Activated naive CD8-positive, alpha-beta T cell treated with anti-CD3 and anti-CD28 coated beads, Interleukin-2, amount 10 ng/mL, durations not matched to agents 7 days and 5 days (primary cell): ENCODE measurements at places on chromosomes 11 and 22.

GRCh38 chr22:40232624-40233023 lies 54.9 kb downstream of the TNRC6B start:
- DNase-seq, result no peak

DNA sequence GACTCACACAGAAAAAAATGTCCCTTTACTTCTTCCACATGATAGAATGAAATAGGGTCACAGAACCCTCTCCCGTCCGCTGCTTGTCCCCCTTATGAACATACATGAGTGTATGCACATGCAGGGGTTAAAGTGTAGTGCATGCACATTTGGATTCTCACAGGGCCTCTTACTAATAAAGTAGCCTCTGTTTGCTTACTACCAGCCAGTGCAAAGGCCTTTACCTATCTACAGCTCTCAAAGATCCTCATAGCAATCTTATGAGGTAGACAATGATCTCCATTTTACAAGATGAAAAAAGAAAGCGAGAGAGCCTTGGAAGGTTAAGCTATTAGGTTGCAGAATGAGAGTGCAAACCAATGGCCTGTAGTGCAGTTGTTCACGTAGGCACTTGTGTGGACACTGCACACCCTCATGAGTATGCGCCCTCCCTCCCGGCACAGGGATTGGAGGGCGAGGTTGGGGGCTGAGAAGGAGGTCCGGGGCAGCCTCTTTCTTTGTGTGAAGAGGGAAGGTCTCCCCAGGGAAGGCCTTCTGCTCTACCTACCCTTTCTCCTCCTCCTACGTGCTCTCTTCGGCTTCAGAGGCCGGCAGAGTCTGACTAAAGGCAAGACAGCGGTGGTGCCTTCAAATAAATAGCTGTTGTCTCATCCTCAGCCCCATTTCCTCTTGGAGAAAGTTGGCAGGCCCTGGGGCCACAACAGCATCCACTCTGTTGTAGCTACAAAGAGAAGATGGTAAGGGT lies 91.3 kb downstream of the CEP164 start:
- DNase-seq, result no peak

DNA sequence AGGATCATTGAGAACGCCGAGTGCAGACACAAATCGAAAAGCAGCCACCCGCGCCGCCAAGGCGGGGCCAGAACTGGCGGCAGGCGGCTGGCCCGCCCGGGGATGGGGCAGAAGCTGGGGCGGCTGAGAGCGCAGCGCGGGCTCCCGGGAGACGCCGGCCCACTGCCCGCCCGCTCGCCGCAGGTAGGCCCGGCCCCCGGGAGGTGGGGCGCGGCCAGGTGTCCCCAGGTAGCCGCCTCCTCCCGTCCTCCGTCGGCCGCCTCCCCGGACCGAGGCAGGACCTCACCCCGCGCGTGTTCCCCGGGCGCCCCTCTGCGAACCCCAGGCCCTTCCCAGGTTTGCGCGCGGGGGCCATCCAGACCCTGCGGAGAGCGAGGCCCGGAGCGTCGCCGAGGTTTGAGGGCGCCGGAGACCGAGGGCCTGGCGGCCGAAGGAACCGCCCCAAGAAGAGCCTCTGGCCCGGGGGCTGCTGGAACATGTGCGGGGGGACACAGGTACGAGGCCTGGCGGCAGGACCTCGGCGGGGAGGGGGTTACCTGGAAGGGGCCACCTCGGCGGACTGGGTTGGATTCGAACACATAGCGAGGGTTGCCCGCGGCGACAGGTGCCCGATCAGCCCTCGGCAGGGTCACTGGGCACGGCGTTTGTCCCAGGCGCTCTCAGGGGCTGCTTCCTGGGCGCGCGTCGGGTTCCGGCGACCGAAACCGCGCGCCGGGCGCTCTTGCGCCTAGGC lies at the start of gene PRRG4:
Gene PRRG4 (plus strand): TSS at position 248 of the 733 bp plus-strand sequence. CDS start 603 bp downstream, outside the sequence.
- DNase-seq, result peak; percentile 67

DNA sequence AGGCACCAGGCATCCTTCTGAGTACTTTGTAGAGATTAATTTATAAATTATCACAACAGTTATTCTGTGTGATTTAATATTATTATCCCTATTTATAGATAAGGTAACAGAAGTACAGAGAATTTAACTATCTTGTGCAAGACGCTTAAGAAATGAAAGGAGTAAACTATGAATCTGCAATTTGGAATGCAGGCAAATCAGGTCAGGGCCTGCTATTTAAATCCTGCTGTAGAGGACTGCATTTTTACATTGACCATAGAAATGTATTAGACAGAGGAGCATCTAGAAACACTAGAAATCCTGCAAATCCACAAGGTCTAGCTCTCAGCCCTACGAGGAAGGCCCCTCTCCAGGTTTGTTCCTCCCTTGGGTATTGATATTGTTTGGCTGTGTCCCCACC lies 336.2 kb downstream of the ETS1 start:
- no peak for DNase-seq

DNA sequence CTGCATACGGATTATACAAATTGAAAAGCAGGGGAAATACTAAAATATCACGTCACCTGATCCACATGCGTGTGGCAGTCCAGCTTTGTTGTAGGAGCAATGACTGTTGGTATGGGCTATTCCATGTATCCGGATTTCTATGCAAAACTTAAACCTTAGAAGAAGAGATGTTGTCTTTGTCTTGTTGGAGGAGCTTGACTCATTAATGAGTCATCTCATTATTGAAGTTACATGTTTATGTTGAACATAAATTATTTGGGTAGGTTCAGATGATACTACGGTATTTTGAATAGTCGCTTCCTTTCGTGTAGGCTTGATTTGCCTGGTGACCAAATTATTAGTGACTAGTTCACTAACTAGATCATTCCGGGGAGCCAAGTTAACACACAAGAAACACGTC lies 806 bp upstream of the SAAL1 start:
- DNase-seq, result no peak

GRCh38 chr11:127709960-127710359 lies 709.4 kb upstream of the KIRREL3 start:
- DNase-seq, result no peak

- no peak for DNase-seq
Measured at GRCh38 chr22:20526628-20527355, 19.4 kb downstream of the MED15 start.

DNA sequence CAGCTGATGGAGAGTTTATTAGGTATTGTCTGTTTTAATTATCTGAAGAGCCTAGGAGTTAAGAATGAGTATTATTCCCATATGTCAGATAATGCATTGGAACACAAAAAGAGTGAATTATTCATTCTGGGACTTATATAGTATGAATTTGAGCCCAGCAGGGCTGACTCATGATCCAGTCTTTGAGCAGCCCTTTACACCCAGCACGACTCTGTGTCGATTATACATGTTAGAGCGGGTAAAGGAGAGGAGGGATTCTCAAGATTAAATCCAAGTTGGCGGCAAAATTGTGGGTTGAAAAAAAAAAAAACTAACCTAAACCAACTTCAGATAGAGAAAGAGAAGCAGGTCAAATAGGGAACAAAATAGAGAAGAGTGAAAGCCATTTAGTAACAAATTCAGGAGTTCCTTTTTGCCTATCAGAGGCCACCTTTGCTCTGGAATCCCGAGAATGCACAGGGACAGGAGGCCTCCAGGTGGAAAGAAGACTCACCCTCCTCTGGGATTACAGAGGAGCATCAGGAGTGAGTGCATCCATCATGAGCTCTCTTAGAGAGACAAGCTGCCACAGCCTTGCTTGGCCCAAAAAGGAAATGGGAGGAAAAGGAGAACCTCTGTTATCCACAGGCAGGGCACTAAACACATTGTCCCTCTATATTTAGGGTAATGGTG lies 3.1 kb downstream of the MRGPRX1 start:
- no peak for DNase-seq

DNA sequence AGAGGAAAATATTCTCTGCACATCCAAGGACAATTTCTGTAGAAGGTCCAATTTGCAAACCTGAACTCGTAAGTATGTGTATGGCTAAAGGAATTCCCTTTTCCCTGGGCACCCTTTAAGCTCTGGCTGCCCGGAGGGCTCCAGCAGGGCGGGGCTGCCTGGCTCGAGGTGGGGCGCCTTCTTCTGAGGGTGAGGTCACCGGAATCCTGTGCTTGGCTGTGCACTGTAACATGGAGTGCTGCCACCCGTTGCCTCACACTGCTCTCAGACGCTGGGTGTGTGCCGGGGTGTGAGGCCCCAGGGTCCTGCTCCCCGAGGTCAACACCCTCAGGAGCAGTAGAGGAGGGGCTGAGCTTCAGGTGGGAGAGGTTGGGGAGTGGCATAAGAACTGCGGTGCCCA lies 61.5 kb downstream of the SYN3 start:
- DNase-seq, result no peak
